ENCODE measurements at places on chromosomes 3 and 15. TPM values are rescaled to one million over a fixed set of nuclear protein-coding genes. Genes with fewer than 3 reads are reported as not detected.

GRCh38 chr15:91912336-91912735, 58.8 kb downstream of the SLCO3A1 start:
- DNase-seq, result no peak

The GOLGA6D gene
- total RNA-seq, result not detected

The AHSG gene
- not detected for total RNA-seq

DNA sequence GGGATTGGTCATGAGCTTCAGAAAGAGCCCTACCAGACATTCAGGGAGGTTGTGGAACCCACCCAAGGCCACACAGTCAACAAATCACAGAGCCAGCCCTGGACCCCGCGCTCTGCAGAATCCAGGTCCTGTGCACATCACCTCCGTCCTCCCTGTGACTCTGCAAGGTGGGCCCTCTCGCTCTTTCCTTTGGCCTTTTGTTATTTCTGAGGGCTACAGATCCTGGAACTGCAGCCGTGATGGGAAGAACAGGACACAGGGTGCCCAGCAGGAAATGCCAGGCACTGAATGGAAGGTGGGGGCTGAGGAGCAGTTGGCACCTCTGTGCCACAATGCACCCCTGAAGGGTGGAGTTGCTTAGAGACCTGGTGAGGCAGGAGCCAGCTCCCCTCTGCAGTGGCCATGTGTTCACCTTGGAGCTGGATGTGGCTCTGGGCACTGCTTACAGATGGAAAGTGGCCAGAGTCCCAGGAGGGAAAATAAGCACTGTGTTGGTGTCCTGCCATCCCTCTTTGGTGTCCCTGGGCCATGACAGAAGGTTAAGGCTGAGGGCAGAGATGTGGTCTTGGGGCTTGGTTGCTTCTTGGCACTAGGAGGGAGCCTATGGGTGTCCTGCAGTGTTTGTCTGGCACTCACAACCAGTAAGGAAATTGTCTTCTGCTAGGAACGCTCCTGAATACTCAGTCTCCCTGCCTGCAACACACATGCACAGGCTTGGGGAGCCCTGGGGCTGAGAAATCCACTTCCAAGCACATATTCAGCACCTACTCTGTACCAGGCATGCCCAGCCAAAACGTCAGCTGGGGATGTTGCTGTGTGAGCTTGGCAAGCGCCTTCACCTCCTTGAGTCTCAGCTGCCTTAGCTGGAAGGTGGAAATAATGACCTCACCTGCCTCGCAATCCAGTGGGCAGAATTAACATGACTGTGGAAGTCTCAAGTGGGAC, 98.0 kb upstream of the SLC6A6 start:
- DNase-seq, result no peak

DNA sequence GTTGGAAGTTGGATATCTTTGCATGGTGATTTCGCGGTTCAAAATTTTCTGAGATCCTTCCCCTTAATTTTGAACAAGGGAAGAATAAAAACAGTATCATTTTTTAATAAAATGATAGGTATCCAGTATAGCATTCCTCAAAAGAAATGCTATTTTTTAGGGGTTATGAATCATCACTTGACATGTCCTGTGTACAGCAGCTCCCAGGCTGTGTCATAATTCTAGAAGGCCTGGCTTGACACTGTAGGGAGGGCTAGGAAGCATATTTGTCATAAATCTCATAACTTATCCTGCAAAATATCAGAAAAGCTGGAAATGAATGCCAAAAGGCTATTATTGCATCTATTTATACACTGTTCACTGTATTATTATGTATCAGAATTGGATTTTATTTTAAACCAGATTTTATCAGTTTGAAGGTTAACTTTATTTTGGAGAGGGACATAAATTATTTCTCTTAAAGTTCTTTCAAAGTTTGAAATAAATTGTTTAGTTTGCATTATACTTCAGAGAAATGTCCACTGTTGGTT, 539.1 kb upstream of the ROBO2 start:
- no peak for DNase-seq

The ECE2 gene
- total RNA-seq, result 0.45 TPM

DNA sequence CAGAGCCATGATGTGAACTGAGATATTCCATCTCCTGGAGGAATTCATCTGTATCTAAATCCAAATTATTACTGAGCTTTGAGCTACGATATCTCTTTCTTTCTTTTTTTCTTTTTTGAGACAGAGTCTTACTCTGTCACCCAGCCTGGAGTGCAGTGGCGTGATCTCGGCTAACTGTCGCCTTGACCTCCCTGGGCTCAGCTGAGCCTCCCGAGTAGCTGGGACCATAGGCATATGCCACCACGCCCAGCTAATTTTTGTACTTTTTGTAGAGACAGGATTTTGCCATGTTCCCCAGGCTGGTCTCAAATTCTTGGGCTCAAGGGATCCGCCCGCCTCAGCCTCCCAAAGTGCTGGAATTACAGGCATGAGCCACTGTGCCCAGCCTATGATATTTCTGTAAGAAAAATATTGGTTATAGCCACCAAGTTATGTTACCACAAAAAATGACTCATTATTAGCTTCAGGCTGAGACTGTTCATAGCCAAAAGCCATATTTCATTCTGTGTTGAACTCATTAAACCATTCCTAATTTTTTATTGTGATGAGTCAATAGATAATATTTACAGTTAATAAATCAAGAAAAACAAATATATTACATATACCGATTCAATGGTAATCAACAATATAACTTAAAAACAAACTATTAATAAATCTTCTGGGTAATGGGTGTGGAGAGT, 27.1 kb upstream of the SLC30A4 start:
- DNase-seq, result no peak

- no peak for DNase-seq
Observed at GRCh38 chr15:91336687-91337086, 236.6 kb downstream of the SV2B start.

- no peak for DNase-seq
Observed at GRCh38 chr3:58120075-58120812, 90.5 kb downstream of the DNASE1L3 start.

DNA sequence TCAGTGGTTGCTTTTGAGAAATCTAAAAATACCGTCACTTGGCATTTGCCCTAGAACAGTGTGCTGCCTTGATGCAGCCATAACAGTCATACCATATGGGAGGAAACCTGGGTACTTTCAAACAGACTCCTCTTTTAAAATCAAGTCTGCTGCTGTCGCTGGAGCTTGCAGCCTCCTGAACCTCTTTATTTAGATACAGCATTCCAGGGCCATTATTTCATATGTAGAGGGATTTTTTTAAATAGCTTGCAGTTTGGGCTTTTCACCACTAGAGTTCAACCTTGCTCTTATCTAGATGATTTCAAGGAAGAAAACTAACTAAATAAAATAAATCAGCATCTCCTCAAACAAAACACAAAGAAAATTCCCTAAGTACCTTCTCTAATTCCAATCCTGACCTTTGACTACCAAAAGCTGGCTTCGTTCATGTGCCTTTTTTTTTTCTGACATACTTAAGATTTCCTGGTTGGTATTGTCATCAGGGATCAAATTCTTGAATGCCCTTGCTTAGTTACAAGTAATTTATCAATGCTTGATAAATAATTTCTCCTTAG, 111.6 kb downstream of the KBTBD8 start:
- no peak for DNase-seq

GRCh38 chr3:14210843-14211594, 32.4 kb downstream of the LSM3 start:
- peak; percentile 14 for DNase-seq

The MAGI1 gene
- total RNA-seq, result 21.6 TPM

DNA sequence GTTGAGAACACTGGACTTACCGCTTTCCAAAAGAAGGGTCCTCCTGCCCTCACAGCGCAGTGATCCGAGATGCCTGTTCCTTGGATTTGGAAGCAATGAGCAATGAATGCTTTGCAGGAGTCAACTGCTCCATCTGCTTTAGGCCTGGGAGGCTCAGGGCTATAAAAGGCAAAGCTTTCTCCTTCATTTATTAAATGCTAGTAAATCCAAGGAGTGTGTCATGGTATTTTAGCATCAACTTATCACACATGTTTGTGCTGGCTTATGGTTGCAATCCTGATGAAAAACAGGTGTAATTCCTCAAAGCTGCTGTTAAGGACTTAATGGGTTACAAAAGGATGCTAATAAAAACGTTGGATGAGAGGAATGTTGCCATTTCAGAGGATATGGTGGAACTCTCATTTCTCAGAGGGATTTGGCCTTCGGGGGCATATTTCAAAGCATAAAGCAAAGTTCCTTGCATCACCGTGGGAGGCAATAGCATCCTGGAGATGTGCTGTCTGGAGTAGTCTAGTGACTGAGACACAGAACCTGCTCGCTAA, 158.5 kb upstream of the TPM1 start:
- no peak for DNase-seq

The MEX3B gene
- 1.5 TPM for total RNA-seq

GRCh38 chr15:42665827-42666226, 71.1 kb downstream of the CDAN1 start:
- DNase-seq, result no peak

The PSTPIP1 gene
- 8.3 TPM for total RNA-seq

- no peak for DNase-seq
Observed at GRCh38 chr3:168544097-168544957, 448.6 kb upstream of the GOLIM4 start.

DNA sequence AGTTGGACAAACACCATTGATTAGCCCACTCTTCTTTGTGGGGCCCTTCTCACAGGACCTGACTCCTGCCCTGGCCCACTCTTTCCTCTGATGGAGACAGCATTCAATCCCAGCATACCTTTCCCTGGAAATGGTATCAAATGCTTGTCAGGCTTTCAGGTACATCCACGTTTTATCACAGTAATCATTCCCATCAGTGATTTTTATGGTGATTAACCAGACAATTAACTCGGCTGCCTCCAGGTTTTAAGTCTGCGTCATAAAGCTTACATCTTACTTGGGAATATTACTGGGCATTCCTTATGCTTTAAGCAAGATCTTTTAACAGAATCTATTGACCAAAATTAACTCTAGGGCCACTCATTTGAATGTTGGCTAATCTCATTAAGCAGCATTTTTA, 33.4 kb downstream of the LRRK1 start:
- no peak for DNase-seq

DNA sequence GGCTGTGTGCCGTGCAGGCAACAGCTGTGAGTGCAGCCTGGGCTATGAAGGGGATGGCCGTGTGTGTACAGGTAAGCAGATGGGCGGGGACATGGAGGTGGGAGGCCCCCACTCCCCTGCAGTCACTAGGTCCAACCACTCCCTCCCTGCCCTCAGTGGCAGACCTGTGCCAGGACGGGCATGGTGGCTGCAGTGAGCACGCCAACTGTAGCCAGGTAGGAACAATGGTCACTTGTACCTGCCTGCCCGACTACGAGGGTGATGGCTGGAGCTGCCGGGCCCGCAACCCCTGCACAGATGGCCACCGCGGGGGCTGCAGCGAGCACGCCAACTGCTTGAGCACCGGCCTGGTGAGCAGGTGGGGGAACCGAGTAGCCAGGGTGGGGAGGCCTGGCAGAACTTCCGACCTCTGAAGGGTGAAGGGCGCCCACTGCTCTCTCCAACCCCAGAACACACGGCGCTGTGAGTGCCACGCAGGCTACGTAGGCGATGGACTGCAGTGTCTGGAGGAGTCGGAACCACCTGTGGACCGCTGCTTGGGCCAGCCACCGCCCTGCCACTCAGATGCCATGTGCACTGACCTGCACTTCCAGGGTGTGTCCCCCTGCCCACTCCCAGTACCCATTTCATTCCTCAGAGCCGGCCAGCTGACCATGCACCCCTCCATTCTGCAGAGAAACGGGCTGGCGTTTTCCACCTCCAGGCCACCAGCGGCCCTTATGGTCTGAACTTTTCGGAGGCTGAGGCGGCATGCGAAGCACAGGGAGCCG, 11.6 kb downstream of the NT5DC2 start:
- no peak for DNase-seq

The ADCY5 gene
- total RNA-seq, result 133 TPM

GRCh38 chr3:123449102-123449996, 459 bp upstream of the ADCY5 start:
- no peak for DNase-seq

The TMC3 gene
- total RNA-seq, result 0.52 TPM

- peak; percentile 79 for DNase-seq
Observed at GRCh38 chr3:101163554-101163953, 156.8 kb downstream of the IMPG2 start.

The MGLL gene
- 155 TPM for total RNA-seq

DNA sequence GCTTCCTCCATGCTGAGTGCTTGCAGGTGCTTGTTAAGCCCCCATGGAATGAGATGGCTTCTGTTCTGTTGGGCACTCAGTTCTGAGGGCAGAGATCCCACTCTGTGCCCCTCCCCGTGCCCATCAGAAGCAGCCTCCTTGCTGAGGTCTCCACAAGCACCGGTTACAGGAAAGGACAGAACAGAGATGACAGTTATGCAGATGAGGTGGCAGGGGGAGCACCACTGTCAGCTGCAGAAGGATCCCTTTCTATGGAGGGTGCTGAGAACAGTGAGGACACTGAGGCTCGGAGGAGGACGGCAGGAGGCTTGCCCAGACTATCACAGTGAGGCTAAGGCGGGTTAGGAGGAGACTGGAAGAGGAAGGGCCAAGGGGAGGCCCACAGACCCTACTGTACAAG, 12.4 kb downstream of the CACNA2D2 start:
- DNase-seq, result no peak

Measured in esophagus muscularis mucosa (tissue), 4 donors.